Stomach (tissue), 19 donors: ENCODE measurements at places on chromosomes 5 and 9. TPM values are rescaled to one million over a fixed set of nuclear protein-coding genes. Genes with fewer than 3 reads are reported as not detected.
A peak's percentile ranks its signal among the peaks of the same experiment; 100 is the strongest.

The FAM169A gene
- total RNA-seq = not detected

The FOXD1 gene
- not detected for total RNA-seq

GRCh38 chr5:23483090-23483489 is 24.3 kb upstream of the PRDM9 start:
- H3K27ac ChIP-seq = no peak overlapping the region
- H3K27me3 ChIP-seq = no peaks in the 10 kb centered on the region
- no peak for DNase-seq
- no peaks in the 10 kb centered on the region for H3K36me3 ChIP-seq

The IL13 gene
- not detected for total RNA-seq

DNA sequence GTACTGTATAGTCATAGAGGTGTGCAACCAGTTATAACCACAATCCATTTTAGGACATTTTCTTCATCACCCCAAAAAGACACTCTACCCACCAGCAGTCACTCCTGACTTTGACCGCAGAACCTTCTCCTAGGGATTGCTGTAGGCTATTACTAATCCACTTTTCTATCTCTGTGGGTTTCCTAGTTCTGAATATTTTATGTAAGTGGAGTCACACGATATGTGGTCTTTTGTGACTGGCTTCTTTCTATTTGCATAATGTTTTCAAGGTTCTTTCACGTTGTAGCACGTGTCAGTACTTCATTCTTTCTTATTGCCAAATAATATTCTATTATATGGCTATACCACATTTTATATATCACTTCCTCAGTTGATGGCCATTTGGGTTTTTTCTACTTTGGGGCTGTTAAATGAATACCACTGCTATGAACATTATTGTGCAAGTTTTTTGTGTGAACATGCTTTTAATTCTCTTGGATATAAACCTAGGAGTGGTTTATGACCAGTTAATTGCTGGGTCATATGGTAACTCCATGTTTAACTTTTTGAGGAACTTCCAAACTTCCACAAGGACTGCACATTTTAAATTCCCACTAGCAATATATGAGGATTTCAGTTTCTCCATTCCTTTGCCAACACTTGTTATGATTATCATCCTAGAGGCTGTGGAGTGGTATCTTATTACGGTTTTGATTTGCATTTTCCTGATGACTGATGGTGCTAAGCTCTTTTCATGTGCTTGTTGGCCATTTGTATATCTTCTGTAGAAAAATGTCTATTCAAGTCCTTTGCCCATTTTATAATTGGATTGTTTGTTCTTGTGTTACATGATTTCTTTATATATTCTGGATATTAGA is 37.8 kb downstream of the MRRF start:
- H3K36me3 ChIP-seq = peaks cover 90% of the 10 kb centered on the region
- peaks cover 5% of the 10 kb centered on the region for H3K4me1 ChIP-seq
- H3K27me3 ChIP-seq = no peaks in the 10 kb centered on the region
- no peak overlapping the region for H3K4me3 ChIP-seq

- H3K27me3 ChIP-seq = no peaks in the 10 kb centered on the region
- H3K27ac ChIP-seq = no peak overlapping the region
- no peaks in the 10 kb centered on the region for H3K36me3 ChIP-seq
Observed at GRCh38 chr9:89037346-89037745, 46.1 kb downstream of the S1PR3 start.

The COL15A1 gene
- 108 TPM for total RNA-seq

The PRRC2B gene
- 135 TPM for total RNA-seq

The NR4A3 gene
- 2.5 TPM for total RNA-seq

DNA sequence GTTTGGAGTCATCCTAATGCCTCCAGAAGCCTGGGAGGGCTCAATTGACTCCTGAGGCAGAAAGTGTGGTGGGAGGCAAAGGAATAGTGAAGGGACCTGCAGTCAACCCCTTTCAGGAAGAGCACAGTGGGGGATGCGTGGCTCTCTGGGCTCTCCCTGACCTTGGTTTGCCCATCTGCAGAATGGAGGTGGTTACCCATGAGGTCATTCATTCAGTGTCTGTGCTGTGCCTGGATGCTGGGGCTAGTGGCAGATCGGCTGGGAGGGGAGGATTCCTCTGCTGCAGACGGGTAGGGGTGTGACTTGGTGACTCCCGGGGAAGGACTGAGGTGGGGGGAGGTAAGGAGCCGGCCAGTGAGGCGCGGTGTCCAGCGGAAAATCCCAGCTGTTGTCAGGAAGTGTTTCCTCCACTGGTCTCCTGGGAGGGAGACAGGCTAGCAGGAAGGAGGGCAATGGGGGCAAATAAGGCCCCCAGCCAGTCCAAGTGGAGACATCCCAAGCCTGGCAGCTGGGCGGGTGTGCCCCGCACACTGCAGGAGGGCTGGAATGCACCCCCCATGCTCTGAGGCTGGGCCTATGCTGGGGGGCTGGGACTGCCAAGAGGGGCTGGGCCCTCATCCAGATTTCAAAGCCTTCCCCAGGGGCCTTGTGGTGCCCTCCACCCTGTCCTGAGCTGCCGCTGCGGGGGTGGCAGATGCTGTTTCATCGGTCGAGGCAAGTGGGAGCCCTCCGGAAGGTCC is 10.9 kb downstream of the CXXC5 start:
- H3K4me1 ChIP-seq = peaks cover 100% of the 10 kb centered on the region
- DNase-seq = peak; percentile 79
- H3K27me3 ChIP-seq = no peaks in the 10 kb centered on the region
- peak overlapping the region; percentile 18 for H3K4me3 ChIP-seq

- H3K36me3 ChIP-seq = no peaks in the 10 kb centered on the region
- no peak overlapping the region for H3K27ac ChIP-seq
- no peak for DNase-seq
- no peaks in the 10 kb centered on the region for H3K4me1 ChIP-seq
- no peaks in the 10 kb centered on the region for H3K27me3 ChIP-seq
Observed at GRCh38 chr5:10778179-10778910, 17.3 kb upstream of the DAP start.

GRCh38 chr9:10387282-10387681 is 225.5 kb downstream of the PTPRD start:
- H3K4me3 ChIP-seq = no peak overlapping the region
- no peak overlapping the region for H3K27ac ChIP-seq
- no peaks in the 10 kb centered on the region for H3K27me3 ChIP-seq
- DNase-seq = no peak

DNA sequence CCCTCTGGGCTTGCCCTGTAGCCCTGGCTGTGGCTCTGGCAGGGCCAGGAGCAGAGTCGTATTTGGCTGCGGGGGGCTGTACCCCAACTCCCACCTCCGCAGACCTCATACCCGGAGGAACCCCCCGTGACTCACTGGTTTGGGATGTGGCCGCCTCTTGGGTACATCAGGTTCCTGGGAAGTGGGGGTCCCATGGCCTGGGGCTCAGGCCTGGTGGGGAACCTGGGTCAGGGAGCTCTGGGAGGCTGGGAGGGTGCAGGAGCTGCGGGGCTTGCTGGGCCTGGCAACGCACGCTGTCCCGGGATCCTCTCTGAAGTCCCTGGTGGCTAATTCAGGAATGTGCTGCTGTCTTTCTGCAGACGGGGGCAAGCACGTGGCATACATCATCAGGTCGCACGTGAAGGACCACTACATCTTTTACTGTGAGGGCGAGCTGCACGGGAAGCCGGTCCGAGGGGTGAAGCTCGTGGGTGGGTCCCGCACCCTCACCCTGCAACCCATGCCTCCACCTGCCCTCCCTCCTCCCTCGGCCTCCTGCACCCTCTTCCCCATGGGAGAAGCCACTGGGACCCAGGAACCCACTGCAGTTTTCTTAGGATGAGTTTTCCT is 2.4 kb downstream of the LCN1 start:
- no peak overlapping the region for H3K4me3 ChIP-seq
- H3K36me3 ChIP-seq = no peaks in the 10 kb centered on the region
- H3K4me1 ChIP-seq = no peaks in the 10 kb centered on the region
- peaks cover 16% of the 10 kb centered on the region for H3K27me3 ChIP-seq
- H3K27ac ChIP-seq = no peak overlapping the region

DNA sequence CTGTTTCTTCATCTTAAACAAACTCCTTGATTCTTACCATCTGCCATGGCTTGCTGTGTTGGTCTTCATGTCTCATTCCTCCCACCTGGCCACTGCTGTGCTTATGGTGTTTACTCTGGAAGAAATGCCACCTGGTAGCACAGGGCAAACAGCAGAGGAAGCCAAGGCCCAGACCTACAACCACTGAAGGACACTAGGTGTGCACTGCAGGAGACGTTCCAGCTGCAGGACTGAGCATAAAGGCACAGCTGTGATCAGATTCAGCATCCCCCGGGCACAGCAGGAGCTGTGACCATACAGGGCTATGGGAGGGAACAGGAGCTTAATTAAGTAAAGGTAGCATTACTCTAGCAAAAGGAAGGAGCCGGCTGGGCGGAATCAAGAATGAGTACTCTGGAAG is 12.6 kb upstream of the GNAQ start:
- no peaks in the 10 kb centered on the region for H3K27me3 ChIP-seq
- no peak overlapping the region for H3K27ac ChIP-seq
- peaks cover 5% of the 10 kb centered on the region for H3K4me1 ChIP-seq
- no peaks in the 10 kb centered on the region for H3K36me3 ChIP-seq

The MLANA gene
- not detected for total RNA-seq

- H3K27me3 ChIP-seq = peaks cover 6% of the 10 kb centered on the region
- H3K27ac ChIP-seq = no peak overlapping the region
- peaks cover under 1% of the 10 kb centered on the region for H3K4me1 ChIP-seq
- no peaks in the 10 kb centered on the region for H3K36me3 ChIP-seq
Observed at GRCh38 chr5:169307646-169308045, 6.7 kb upstream of the SLIT3 start.

DNA sequence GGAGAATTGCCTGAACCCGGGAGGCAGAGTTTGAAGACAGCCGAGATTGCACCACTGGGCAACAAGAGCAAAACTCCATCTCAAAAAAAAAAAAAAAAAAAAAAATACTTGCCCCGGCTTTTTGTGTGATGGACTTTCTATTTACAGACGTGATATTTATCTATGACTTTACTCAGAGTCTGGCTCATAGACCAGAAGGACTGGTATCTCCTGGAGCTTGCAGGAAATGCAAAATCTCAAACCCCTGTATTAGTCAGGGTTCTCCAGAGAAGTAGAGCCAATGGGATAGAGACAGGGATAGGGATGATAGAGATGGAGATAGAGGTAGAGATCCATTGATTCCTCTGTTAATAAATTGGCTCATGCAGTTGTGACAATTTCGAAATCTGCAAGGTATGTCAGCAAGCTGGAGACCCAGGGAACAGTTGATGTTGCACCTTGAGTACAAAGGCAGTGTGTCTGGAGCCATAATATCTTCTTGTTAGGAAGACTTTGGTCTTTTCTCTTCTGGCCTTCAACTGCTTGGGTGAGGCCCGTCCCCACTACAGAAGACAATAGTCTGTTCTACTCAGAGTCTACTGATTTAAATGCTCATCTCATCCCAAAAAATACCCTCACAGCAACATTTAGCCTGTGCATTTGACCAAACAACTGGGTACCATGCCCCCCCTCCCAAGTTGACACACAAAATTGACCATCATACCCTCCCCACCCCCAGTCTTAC is 195.4 kb upstream of the MSX2 start:
- DNase-seq = no peak
- no peaks in the 10 kb centered on the region for H3K27me3 ChIP-seq
- peaks cover 12% of the 10 kb centered on the region for H3K4me1 ChIP-seq

- H3K27me3 ChIP-seq = no peaks in the 10 kb centered on the region
- H3K36me3 ChIP-seq = no peaks in the 10 kb centered on the region
- DNase-seq = no peak
Observed at GRCh38 chr9:14488421-14489190, 174.7 kb upstream of the NFIB start.
